ENCODE measurements at places on chromosomes 3 and 15. TPM values are rescaled to one million over a fixed set of nuclear protein-coding genes. Genes with fewer than 3 reads are reported as not detected.

- no peak for DNase-seq
Measured at GRCh38 chr3:173913974-173914421, 516.5 kb downstream of the NLGN1 start.

- DNase-seq, result no peak
Measured at GRCh38 chr15:82870727-82871320, 61.4 kb downstream of the WHAMM start.

DNA sequence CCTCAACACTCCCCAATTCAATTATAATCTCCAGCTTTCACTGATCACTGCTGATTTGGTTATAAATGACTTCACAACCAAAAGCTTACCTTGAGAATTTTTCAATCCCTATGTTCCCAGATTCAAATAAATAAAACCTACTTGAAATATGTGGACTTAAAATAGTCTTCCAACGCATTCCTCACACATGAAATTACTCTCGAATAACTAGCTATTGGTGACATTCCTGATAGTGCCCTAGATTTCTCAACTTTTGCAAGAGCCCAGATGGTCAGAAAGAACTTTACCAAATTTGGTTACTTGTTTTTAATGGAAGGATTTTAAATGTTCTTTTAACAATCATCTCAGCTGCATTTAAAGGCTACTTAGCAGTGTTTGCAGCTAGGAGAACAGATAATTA is 605.5 kb downstream of the FHIT start:
- DNase-seq, result no peak

DNA sequence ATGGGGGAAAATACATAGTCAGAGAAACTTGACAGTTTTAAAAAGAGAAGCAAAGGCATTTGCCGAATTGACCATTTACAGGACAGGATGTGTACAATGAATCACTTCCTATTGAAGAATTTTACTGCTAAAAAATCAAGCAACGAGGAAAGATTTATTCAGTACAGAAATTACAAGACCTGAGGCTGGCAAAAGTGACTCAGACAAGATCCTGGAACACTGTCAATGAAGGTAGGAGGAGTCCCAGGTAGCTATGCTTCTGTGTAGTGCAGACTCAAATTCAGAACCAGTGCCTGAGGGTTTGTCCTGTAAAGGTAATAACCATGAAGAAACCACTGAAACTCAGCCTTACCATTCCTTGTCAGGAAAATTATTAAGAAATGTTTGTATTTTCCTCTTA is 120.9 kb downstream of the ZMAT3 start:
- DNase-seq, result no peak

GOLGA6B gene
- 0.60 TPM for polyA plus RNA-seq

ACTC1 gene
- polyA plus RNA-seq, result 9.6 TPM
